NCI-H1048 (cell line): ENCODE measurements at places on chromosomes 2 and 18.

GRCh38 chr2:176789751-176790150 is 422.8 kb upstream of the HNRNPA3 start:
- no peak for DNase-seq

DNA sequence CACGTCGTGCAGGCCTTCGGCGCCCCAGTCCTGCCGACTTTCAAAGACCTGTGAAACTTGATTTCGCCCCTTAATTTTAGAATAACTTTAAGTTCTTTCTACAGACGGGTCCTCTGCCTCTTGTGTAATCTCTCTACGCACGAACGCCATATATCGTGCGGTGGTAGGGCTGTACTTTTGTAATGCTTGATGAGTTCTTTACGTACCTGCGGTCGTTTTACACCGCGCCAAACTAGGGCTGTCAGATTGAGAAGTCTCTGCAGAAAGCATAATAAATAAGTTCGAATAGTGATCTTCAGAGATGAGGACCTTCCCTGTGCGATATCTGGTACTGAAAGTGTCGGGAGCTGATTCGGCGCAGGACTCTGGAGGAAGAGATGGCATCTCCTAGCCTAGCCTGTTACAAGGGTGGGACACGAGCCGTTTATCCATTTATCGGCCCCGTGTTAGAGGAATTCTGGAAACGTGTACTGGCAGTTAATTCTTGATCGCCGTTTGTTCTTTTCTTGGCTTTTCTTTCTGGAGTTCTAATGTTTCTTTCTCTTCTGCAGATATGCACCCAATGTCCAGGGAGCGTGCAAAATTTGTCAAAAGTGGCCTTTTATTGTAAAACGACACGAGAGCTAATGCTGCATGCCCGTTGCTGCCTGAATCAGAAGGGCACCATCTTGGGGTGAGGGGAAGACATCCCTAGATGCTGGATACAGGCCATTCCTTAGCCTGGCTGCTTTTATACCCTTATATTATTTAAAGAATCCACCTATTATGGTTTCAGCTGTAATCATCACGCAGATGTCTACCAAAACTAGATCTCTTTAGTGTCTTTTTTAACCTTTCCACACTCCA is 781 bp upstream of the SLC5A6 start:
- no peak for DNase-seq

DNA sequence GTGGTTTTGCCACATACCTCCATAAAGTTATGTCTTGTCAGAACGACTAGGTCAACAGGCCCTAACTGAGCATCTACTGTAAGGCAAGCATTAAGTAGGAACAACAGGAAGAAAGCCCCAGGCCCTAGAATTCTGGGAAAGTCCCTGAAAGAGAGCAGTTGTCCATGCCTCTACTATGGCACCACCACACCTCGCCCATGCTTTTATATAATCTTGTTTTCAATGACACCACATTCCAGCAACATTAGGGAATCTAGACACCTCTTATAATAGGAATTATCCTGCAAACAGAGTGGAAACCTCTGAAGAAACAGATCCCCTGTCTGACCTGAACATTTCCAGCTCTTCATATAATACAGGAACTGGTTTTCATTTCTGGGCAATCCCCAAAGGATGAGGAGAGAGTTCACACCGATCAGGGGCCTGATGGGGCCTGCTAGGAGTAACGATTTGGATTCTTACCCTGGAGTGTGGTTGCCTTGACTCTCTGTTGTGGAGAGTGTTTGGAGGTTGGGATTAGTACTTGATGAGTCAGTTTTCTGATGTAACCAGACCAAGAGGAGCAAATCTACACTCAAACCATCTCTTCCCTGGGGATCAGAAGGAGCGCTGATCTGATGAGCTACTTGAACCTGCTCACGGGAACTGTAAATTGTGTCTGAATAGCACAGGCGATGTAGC is 31.9 kb upstream of the CEP68 start:
- no peak for DNase-seq

GRCh38 chr2:148554459-148555247 is 89.9 kb upstream of the EPC2 start:
- no peak for DNase-seq

GRCh38 chr2:163682695-163683094 is 53.1 kb downstream of the FIGN start:
- DNase-seq = no peak

GRCh38 chr2:126506786-126507185 is 149.2 kb upstream of the GYPC start:
- no peak for DNase-seq

GRCh38 chr18:21700528-21701075 is 4.0 kb downstream of the ABHD3 start:
- DNase-seq = no peak

DNA sequence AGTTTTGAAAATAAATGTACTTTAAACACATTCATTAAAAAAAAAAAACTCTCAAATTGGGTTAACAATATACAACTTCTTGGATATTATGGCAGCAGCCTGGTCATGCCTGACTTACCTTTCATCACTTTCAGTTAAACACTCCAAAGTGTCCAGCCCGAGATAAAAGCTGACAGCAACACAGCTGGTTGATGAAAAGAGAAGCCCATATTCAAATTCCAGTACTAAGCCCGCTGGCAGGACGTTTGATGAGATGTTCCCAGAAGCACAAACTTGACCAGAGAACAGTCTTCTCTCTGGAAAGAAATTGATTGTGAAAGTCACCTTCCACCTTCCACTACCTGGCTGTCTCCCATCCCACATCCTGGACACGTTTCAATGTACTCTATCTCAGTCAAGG is 586.3 kb downstream of the TDRD15 start:
- DNase-seq = no peak

DNA sequence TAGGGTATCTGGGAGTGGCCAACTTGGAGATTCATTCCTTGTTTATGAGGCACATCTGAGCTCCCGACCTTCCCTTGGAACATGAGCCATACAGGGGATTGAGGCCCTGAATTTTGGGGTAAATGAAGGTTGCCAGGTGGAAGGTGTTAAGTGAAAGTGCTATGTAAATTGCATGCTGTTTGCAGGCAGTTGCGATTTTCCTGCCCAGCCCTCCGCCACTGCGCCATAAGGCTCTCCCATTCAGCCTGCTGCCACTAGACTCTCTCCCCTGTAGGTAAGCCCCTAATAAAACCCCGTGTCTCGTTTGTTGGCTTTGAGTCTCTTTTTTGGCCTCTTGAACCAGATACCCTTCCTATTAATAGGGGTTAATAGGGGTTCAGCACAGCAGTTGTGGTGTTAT is 33.8 kb downstream of the PCARE start:
- DNase-seq = no peak
